ENCODE measurements at places on chromosomes 2 and 18.
A peak's percentile ranks its signal among the peaks of the same experiment; 100 is the strongest.

- ATAC-seq = no peak
Measured at GRCh38 chr2:10216677-10217488, 85.8 kb upstream of the HPCAL1 start.

- peak; percentile 62 for ATAC-seq
Measured at GRCh38 chr2:9311488-9311887, 104.9 kb downstream of the ASAP2 start.

DNA sequence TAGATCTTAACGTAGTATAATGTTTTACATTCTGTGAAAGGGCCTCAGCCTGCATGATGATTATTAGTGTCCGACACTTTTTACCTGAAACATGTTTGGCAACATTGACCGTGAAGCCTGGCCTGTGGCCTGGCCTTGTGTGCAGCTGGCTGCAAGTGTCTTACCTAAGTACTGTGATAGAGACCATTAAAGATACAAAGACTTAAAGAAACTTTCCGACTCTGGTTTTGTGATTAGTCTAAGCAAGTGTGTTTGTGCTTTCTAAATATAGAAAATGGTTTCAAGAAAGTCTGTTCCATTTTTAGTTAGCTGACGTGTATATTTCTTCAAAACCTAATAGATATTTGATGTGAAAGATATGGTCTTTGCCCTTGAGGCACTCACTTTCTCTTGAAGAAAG is 601.8 kb downstream of the LRP1B start:
- ATAC-seq = no peak

DNA sequence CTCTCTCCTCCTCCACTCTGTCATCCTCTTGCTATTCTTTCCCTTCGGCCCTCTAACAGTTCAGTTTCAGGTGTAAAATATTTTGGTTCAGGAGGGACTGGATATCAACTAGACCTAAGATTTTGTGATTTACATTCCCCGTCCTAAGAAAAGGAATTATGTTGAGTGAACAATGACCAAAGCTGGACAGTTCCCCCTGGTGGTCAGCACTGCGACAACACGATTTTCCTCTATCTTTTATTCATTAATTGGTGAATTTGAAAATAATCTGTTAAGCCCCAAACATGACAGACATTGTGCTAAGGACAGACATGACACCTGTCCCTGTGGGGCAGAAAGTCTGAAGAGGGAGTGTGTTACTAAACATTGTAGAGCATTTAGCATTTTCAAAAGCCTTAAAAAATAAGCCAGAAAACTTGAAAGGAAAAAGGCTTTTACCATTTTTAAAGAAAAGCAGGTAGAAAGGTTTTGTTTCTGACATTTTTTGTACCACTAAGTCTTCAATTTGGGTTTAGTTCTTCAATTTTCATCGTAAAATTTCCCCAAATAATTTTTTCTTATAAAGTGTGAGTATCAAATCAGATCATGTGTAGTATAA is 28.4 kb upstream of the GTF2A1L start:
- ATAC-seq = no peak

- ATAC-seq = no peak
Measured at GRCh38 chr2:133937669-133938068, 316.2 kb upstream of the MGAT5 start.

DNA sequence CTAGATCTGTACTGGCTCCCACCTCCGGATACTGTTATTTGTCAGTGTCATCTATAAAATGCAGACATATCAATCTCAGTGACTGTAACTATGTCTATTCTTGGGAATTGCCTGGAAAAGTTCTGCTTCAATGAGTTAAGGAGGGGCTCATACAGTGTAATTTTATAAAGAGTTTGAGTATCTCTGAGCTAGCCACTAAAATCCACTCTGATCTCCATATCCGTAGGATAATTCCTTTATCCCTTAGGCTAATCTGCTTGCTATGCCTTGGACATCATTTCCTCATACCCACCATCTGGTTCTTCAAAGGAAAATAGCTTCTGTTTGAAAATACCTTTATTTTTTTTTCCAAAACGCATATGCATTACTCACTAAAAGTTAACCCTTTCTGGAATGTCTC is 863.2 kb downstream of the SUCLG1 start:
- no peak for ATAC-seq

Data from esophagus mucosa (tissue), 1 donor.